ENCODE measurements at places on chromosomes 7 and 10.
A peak's percentile ranks its signal among the peaks of the same experiment; 100 is the strongest.

- peak; percentile 97 for DNase-seq
These were observed at the start of gene CACNA2D1 for GRCh38 chr7:82443547-82444219. Gene CACNA2D1, minus strand, starts transcription at chr7:82443777.

DNA sequence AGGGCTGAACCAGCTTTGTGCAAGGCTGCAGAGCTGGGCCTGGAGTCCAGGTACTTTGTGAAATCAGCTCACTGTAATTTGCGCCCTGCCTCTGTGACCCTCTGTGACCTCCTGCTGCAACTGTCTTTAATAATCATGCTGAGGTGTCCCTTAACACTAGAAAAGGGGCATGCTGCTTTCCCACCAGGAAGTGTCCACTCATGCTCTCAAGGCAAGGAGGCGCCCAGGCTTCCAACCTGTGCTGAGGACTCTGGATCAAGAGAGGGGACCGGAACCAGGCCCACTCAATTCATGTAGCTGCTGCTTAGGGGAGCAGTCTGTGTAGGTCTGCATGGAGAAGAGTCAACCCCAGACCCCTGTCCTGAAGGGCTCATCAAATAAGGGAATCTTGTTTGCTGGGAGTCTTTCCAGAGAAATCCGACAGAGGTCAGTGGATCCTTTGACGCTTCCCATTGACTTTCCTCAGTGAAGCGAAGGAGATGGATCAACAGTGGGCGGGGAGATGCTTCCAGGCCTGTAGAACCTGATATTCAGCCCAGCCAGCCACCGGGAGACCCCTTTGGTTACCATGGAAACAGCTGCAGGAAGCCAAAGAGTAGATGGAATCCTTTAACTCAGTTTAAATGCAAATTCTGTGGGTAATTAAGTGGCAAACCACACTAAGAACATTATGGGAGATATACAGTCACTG is 945.9 kb downstream of the GRID1 start:
- peak; percentile 86 for DNase-seq

- DNase-seq, result no peak
These were observed 396 bp upstream of the TAF5 start for GRCh38 chr10:103367379-103367781.

DNA sequence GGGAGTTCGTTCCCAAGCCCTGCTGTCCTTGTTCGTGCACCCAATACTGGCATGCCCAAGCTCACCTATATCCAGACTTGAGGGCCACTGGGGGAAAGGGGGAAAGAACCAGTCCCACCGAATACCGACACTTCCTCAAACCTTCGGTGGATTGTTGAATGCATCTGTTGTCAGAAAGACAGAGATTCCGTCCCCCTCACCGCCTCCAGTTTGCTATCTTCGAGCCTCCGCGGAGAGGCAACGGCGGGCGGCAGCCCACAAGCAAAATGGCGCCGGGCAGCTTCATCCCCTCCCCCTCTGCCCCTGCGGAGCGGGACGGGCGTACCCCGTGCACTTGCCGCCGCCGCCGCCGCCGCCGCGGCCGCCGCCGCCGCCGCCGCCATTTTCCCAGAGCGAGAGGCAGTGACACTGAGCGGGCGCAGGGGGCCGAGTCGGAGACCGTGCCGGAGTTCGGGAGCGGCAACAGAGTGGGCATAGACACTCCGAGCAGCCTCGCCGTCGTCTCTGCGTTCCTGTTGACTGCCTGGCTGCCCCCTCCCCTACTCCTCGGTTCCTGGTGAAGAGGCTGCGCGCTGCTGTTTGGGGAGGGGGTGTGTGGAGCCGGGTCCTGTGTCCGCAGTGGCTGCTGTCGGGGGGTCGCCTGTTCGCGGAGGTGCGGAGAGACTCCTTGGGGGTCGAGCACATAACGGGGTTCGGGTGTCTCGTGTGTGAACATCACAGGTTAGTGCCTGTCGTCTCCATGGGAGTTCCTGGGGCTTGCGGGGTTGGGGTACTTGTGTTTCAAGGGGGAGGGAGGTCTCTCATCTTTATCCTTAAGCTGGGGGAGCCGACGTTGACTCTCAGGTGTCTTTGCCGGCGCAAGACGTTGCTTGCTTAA is at the start of gene KMT2E:
Gene KMT2E, plus strand, starts transcription at position 390 of the 877 bp plus-strand sequence. CDS start 26,748 bp downstream, outside the sequence.
- DNase-seq, result peak; percentile 92

DNA sequence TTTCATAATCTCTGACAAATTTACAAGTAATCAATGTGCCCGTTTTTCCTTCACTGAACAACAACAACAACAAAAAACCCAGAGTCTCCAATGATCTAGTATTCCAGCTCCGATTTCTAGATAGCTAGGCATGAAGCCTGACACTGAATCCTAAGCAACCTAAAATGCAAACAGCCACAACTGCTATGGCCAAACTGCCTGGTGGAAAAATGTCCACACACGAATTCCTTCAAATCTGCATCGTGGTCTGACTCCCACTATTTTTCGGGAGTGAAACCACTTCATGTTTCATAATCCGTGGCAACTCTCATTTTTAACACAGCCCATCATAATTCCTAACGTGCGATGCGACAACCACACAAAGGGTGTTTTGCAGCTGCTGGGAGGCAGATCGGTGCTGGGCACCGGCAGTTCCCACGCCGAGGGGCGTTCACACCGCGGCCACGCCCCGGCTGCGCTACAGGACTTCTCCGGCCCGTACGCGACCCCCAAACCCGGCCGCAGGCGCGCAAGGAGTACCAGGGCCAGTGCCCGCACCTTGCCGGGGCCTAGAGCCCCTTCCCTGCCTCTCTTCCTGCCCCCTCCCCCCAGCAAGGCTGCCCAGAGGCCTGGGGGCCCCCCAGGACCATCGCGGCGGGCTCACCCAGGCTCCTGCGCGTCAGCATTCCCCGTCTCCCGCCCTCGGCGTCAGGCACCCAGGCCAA is 814 bp downstream of the RUFY2 start:
- peak; percentile 85 for DNase-seq

DNA sequence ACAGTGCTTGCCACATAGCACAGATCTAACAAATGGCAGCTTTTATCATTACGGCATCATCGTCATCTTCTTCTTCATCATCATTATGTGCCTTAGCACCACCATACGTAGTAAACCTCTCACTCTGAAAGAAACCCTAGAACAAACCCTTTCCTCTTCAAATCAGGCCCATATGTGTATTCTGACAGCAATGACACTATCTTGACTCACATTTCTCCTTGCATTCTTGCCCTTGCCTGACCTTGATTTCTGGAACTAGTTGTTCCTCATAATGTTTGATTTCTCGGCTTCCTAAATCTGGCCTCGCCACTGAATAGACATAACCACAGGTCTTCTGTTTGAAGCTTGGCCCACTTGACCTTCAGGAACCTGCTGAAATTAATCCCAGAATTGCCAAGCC is 115.3 kb downstream of the DGKI start:
- DNase-seq, result no peak

GRCh38 chr10:11884706-11885423 is 61.7 kb downstream of the PROSER2 start:
- DNase-seq, result no peak

DNA sequence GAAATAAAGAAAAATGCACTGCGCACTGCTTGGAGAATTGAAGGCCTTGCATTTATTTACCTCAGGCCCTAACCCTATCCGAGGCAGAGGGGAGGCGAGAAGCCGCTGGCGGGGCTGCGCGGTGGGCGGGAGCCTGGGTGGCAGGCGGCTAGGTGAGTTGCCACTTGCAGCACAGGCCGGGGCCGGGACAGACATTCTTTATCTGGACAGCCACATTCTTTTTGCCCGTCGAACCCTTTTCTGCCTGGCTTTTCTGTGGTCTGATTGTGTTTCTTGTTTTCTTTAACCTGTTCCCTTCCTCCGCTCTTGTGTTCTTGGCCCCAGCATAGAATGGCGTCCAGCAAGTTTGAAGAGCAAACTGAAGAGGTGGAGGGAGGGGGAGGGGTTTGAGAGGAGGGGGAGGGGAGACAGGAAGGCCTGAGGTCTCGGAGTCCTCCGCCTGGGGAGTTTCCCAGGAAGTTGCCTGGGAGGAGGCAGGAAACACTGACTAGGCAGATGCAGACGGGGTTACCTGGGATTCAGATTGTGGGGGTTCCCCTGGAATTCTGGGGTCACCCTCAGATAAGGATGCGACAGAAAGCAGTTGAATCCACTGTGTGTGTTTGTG is 5.1 kb downstream of the SHH start:
- no peak for DNase-seq

DNA sequence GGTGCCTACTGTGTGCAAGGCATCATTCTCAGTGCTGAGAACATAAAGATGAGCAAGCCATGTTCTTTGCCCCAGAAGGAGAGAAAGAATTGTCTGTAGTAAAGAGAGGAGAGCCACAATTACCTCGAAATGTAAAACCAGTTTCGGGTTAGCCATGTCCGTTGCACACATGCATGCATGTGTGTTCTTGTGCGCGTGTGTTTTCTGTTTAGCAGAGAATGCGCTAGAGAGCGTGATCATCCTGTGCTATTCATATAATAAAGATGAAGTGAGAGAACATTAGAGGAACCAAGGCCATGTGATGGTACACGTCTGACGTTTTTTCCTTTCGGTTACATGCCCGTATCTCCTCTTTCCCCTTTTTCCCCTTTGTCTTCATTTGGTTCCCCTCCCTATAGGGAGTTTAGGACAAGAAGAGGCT is 158.2 kb downstream of the CELF2 start:
- DNase-seq, result no peak
